ENCODE measurements at places on chromosomes 4 and X. TPM values are rescaled to one million over a fixed set of nuclear protein-coding genes. Genes with fewer than 3 reads are reported as not detected.
A peak's percentile ranks its signal among the peaks of the same experiment; 100 is the strongest.

DNA sequence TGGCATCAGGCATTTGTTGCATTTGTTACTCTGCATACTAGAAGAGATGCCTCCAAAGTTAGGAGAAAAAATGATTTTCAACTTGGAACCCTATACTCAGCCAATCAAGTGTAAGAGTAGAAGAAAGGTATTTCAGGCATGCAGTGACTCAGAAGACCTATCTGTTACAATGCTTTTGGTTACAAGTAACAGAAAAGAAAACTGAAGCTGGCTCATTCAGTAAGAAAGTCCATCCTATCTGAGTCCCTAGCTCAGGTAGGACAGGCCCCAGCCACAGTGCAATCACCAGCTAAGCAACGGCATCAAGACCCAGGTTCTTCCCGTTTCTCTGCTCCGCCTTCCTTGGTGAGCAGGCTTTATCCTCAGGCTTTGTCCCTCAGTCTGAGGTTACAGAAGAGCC is 23.3 kb downstream of the MECP2 start:
- DNase-seq = no peak

PAK3 gene
- total RNA-seq = 0.69 TPM

CT83 gene
- not detected for total RNA-seq

- DNase-seq = no peak
These were observed 10.1 kb downstream of the PDLIM3 start for GRCh38 chr4:185524888-185525863.

PRKG2 gene
- 17.6 TPM for total RNA-seq

DNA sequence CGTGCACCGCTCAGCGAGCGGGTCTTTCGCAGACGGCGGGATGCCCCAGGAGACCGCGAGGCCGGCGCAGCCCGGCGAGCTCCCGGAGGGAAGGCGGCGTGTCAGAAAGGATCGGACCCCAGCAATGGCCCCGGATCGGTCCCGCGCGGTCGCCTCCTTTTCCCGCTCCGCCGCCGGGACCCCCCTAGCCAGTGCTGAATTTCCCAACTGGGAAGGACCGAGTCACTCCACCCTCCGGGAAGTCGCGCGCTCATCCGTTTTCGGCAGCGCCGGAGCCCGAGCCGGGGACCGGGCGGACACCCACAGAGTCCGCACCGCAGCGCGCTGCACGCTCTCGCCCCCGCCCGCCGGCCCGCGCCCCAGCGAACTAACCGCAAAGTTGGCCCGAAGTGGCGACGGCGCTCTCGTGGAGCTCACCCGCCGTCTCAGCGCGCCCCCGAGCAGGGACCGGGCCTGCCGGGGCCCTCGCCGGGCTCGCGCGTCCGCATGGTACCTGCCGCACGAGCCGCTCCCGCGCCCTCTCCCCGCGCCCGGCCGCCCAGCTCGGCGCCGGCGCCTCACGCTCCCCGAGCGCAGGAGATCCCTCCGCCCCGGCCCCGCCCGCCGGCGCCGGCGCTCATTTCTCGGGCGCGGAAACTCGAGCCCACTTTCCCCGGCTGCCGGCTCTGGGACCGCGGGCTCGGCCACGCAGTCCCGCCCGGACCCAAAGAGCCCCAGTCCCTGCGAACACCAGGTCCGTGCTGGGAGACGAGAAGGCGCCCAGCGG is at the start of gene FAT1:
Gene FAT1 (minus strand): TSS at position 565 of the 766 bp plus-strand sequence. CDS start 14,029 bp downstream, outside the sequence.
- DNase-seq = peak; percentile 78

DNA sequence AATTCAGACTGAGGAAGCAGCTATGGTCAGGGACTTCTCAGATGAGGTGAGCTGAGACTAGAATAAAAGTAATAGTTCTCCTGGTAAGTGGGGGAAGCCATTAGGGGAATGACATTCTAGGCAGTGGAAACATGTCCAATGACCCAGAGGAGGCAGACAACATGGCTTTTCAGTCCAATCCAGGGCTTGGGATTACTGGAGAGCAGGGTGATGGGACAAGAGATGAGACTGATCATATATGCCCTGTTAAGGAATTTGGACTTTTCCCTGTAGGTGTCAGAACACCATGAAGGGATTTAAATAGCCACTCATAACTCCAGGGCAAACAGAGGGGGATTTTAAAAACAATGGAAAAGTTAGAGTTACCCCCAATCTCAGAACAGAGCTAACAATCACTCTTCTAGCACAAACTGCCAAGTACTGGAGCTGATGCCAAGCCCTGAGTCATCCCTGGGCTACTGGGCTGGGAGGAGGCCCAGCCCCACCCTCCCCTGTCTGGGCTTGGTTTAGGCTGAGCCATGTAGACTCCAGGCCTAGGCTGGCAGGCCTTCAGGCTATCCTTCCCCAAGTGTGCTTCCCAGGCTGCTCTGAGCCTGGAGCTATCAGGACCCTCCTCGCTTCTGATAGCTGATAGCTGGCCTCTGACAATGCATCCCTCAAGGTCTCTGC is 22.7 kb upstream of the MSN start:
- peak; percentile 95 for DNase-seq

DNA sequence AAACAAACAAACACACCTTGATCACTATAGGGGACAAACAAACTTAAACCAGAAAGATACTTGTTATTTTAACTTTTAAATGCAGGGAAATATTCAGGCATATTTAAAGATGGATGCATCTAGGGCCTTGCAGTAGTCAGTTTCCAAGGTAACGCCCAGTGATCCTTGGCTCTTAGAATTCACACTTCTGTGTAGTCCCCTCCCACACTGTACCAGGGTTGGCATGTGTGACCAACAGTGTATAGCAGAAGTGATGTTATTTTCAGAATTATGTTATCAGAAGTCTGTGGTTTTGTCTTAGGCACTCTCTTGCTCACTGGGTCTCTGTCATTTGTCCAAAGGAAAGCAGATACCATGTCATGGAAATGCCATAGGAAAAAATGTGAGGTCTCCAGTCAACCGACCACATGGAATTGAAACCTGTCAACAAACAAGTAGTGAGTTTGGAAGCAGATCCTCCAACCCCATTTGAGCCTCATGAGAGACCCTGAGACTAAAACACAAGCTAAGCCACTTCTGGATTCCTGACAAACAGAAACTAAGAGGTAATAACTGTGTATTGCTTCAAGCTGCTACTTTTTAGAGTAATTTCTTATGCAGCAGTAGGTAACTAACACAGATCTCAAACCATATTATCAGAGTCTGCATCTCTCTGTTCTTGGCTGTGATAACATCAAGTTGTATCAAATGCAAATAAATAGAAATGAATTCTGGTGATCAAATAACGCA is 670.3 kb downstream of the KCTD8 start:
- no peak for DNase-seq

USP51 gene
- total RNA-seq = 3.5 TPM

ADGRG4 gene
- not detected for total RNA-seq

GAGE12H gene
- total RNA-seq = not detected

PDGFC gene
- total RNA-seq = 17.9 TPM

- no peak for DNase-seq
These were observed 21.1 kb upstream of the TRIM2 start for GRCh38 chr4:153183146-153183545.

- no peak for DNase-seq
These were observed 210.0 kb downstream of the SPANXN3 start for GRCh38 chrX:143306991-143307937.

DNA sequence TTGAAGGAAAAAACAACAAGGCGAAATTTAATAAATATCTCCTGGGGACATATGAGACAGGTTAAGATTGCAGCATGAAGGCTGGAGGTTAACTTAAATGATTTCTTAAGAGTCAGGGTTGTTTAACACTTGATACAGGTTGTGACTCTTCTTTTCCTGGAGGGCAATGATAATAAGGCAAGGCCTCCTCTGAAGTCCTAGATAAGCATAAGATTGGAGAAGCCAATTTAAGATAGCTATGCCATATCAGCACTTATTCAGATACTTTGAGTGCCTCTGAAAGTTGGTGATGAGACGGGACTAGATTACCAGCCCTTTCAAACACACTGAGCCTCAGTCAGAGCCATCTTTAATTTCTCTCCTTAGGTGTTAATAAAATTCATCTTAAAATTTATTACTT is 350.8 kb downstream of the FBXO8 start:
- DNase-seq = no peak

- peak; percentile 38 for DNase-seq
These were observed 6.3 kb upstream of the RGS12 start for GRCh38 chr4:3286335-3287175.

DNA sequence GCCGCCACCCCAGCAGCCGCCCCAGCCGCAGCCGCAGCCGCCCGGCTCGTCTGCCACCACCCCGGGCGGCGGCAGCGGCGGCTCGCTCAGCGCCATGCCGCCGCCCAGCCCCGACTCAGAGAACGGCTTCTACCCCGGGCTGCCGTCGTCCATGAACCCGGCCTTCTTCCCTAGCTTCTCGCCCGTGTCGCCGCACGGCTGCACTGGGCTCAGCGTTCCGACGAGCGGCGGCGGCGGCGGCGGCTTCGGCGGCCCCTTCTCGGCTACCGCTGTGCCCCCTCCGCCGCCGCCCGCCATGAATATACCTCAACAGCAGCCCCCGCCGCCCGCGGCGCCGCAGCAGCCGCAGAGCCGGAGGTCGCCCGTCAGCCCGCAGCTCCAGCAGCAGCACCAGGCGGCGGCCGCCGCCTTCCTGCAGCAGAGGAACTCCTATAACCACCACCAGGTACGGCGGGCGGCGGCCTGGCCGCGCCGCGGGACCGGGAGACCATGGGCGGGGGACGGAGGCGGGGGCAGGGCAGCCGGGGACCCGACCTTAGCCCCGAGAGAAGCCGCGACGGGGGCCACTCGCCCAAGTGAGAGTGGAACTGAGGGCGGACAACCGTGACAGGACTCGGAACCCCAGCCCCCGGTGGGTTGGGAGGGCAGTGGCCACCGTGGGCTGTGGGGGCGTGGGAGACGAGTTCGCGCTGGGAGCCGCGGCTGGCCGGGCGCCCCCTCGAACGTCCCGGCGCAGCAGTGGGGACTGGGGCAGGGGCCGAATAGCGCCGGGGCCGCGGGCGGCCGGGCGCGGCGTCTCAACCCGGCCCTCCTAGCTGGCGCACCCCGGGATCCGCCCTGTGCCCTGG is 1.8 kb downstream of the CPEB2 start:
- DNase-seq = peak; percentile 83

DNA sequence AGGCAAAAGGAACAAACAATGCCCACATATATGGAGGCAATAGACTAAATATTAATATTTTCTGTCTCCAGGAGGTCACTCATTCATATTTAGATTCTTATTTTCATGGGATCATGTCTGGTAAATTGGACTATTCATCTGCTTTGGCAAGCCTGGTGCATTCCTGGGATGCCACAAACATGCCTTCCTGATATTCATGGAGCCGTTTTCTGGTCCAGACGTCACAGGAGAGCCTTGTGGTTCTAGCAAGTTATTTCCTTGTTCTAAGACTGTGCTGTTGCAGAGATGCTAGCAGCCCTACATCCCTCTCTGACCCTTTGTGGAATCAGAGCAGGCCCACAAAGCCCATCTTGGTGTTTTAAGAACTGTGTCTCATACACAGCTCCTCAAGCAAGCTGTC is 16.1 kb upstream of the EXOSC9 start:
- DNase-seq = no peak

SEC24B gene
- total RNA-seq = 26.6 TPM

UGT2B11 gene
- not detected for total RNA-seq

FREM3 gene
- not detected for total RNA-seq

GRCh38 chrX:53456254-53456653 is 22.1 kb upstream of the HSD17B10 start:
- DNase-seq = no peak

GRCh38 chr4:7390906-7391636 is 43.7 kb downstream of the PSAPL1 start:
- no peak for DNase-seq

CNGA1 gene
- not detected for total RNA-seq

GRCh38 chr4:164087733-164088132 is 593.2 kb downstream of the TMA16 start:
- no peak for DNase-seq

GYPB gene
- not detected for total RNA-seq

DNA sequence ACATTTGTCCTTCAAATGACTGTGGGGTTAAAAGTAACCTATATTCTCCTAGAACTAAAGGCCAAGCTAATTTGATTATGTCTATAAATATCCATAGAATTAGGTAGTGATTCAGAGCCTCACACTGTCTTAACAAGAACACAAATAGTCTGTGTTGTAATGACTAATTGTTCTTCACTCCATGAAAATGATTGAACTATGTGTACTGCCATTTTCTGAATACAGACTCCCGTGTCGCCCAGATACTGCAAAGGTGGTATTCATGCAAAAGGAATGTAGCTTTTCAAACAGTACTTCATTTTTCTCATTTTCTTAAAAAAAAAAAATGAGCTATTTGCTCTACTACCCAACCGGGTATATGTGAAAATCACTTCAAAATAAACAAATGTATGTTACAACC is 11.3 kb upstream of the PHKA2 start:
- DNase-seq = no peak

- DNase-seq = no peak
These were observed 60.8 kb downstream of the PALLD start for GRCh38 chr4:168557658-168558057.

DNA sequence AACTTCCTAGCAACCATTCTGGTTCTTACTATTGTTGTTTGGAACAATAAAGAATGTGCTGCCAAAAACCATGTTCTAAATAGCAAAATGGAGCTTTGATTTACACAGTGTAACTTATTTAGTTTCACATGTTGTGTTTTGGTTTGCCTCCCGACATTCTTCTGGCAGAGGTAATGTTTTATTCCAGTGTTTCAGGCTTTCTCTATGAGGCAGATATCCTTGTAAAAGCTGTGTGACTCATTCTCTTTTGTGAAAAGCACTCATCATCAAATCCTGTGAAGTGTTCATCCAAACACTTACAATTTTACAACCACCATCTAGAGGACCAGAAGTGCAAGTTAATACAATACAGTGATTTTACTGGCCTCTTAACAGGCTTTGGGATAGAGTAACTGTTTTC is 219.0 kb upstream of the GIMD1 start:
- no peak for DNase-seq

DMRTC1B gene
- total RNA-seq = not detected
